NAMALWA (cell line): ENCODE measurements at places on chromosomes 12 and 14.

DNA sequence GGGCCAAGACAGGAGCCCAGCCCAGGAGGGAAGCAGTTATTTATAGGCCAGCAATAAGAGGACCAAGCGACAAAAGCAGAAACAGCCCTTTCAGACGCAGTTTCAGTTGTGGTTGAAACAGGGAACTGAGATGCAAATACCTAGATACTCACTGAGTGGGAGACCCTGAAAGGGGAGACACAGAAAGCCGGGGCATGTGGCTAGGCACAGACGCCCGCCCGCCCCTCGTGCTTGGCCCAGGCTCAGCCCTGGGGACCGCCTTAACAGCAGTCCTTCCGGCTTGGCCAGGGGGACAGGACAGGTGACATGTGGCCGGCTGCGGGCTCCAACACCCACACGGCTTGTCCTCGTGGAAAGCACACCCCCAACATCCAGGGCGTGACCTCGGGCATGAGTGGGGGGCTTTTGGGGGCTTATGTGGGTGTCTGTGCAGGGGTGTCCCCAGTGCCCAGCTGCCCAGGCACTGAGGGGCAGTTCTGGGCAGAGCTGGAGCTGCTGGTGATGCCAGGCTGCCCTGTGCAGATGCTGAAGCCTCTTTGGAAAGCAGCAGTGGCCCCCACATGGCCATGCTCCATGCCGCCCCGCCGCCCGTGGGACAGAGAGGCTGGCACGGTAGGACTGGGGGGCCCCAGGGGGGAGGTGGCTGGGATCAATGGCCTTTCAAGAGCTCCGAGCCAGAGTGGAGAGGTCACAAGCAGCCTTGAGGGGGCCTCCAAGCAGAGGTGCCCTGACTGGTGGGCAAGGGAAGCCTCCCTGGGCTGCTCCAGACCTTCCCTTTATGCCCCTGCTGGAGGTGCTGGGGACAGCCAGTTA lies 2.1 kb downstream of the PLD4 start:
- peak; percentile 90 for DNase-seq

DNA sequence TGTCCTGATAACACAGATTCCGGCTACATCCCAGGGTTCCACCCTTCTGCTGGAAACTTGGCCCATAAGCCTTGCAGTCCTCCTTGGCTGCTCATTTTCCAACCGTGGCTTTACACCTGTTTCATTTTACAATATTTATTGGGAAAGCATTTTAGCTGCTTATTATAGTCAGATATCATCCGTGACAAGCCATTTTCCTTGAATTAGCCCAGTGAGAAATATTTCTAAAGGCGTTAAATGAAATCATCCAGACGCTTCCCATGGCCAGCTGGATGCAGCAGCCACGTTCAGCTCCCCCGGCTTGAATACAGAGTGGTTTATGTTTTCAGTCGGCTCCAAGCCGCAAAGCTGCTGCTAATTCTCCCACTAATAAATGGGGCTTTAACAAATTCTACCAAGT lies 245.0 kb upstream of the PELI2 start:
- DNase-seq, result no peak

- DNase-seq, result no peak
These were observed 48.9 kb upstream of the AMN start for GRCh38 chr14:102873546-102874061.

- DNase-seq, result no peak
These were observed 36.2 kb upstream of the TMEM260 start for GRCh38 chr14:56543436-56543835.

- DNase-seq, result no peak
These were observed 9.4 kb upstream of the KIF26A start for GRCh38 chr14:104128981-104129380.
